ENCODE measurements at places on chromosomes 12 and 14.

DNA sequence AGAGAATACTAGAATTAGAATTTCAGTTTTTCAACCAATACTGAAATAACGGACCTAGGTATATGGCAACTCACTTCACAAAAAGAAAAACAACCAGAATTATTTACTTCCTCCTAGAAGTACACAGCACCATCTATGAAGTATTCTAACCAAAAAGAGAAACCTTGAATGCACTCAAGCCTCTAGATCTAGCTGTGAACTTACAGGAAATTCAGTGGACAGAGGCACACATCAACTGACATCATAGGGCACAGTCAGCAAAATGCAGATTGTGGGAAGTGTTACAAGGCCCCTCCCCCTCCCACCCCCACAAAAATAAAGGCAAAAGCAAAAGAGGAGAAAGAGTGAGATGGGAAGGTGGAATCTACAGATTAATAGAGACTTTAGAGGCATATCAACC is 102.4 kb downstream of the TMTC1 start:
- DNase-seq: no peak

DNA sequence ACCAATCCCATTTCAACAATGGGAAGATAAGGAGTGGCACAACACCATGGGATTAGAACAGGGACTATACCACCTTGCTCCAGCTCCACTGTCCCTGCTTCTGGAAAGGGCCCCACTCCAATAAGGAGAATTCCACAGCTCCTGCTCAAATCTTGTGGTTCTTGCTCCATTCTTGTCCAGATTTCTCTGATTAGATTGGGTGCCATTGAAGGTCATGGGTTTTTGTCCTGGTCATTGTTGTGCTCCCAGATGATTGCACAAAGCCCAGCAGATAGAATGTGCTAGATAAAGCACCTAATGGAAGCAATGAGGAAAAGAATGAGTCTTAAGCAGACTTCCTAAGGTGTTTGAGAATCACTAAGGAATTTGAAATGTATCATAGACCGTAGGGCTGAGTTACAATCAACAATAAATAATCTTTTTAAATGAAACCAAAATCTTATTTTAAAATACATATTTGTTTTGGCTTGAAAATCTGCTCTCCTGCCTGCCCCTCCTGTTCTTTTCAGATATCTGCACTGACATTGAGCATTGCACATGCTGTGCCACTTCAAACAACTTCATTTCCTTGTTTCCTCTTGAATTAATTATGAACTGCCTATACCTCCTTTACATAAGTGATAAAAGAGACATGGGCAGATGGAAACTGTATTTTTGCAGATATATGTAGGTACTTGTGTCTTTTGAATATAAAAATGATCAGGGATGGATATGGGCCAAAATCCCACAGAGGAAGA is 115.9 kb downstream of the FGD4 start:
- DNase-seq: no peak

DNA sequence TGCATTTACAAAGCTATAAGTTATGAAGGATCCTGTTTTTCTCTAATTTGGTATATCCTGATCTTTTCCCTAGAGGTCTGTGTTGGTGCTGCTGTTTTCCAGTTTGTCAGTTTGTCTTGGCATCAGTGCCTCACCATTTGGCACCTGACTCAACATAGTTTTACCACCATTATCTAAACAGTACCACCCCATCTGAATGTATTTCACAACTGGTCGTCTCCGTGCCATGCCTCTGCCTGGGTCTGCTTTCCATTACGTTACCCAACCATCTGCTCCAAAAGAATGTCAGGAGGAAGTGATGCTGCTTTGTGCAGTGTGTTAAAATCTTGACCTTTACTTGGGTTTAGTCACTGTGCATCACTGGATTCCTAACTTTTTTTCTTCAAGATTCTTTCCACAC is 129.3 kb upstream of the RASSF8 start:
- DNase-seq: no peak

GRCh38 chr12:12546314-12546772 is 16.3 kb downstream of the DUSP16 start:
- DNase-seq: no peak

GRCh38 chr14:92516966-92517506 is 3.5 kb downstream of the RIN3 start:
- DNase-seq: no peak

- peak; percentile 81 for DNase-seq
Observed at GRCh38 chr14:24605435-24606190, 3.9 kb downstream of the GZMH start.

GRCh38 chr14:61025251-61026223 is 44.5 kb downstream of the SLC38A6 start:
- peak; percentile 66 for DNase-seq

- DNase-seq: no peak
Observed at GRCh38 chr12:105854071-105854470, 284.7 kb downstream of the NUAK1 start.

DNA sequence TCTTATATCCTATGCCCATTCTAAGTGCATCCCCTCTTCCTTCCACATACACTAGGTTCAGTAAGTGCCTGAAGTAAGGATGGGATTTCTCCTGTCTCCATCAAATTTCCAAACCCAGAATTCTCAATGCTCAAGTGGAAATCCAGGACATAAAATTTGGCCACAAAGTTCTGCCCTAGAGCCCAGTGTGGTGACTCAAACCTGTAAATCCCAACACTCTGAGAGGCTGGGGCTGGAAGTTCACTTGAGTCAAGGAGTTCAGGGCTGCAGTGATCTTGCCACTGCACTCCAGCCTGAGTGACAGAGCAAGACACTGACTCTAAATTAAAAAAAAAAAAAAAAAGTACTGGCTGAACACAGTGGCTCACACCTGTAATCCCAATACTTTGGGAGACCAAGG is 4.5 kb upstream of the ARF3 start:
- no peak for DNase-seq

DNA sequence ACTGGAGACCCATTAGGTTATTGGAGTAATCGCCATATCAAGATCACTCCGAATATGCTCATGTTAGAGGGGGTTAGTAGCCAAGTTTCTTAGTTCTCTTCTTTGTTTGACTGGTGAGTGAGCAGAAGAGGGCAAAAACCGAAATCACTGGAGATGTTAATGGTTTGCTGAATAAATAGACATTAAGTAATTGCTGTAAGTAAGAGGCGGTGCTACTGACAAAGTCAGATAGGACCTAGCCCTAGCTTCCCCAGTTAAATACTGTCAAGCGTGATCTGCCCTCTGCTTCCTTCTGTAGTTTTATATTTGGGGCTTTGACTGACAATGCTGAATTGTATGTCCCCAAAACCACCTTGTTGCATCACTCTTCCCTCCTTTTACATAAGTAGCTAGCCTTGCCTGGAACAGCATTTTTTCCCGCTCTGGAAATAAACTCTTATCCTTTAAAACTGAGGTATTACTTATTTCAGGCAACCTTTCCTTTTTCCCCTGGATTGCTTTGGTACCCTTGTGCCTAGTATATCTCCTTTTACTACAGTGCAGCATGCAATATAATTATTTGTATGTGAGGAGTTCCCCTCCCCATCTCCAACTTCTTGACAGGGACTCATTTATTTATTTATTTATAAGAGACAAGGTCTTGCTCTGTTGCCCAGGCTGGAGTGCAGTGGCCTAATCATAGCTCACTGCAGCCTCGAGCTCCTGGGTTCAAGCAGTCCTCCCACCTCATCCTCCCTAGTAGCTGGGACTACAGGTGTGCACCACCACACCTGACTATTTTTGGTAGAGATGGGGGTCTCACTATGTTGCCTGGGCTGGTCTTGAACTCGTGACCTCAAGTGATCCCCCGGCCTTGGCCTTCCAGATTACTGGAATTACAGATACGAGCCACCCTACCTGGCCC is 1.4 kb downstream of the SNRPF start:
- DNase-seq: no peak

DNA sequence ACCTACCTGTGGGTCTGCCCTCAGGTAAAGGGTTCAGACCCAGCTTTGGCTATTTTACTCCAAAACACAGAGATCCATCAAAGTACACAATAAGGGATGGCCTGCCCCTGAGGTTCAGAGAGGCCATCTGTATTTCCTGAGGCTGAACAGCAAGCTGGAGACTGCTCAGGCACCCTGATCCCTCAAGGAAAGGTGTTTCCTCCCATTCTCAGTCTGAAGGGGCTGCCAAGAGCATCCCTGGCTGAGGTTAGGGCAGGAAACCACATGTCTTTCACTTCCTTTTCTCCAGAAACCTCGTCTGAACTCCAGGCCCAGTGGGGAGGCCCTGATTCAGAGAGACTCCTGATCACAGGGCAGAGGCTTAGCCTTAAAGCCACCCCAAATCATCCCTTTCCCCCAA is 1.5 kb downstream of the RILPL1 start:
- no peak for DNase-seq

- no peak for DNase-seq
Observed at GRCh38 chr12:46282829-46283228, 14.0 kb upstream of the SLC38A1 start.

DNA sequence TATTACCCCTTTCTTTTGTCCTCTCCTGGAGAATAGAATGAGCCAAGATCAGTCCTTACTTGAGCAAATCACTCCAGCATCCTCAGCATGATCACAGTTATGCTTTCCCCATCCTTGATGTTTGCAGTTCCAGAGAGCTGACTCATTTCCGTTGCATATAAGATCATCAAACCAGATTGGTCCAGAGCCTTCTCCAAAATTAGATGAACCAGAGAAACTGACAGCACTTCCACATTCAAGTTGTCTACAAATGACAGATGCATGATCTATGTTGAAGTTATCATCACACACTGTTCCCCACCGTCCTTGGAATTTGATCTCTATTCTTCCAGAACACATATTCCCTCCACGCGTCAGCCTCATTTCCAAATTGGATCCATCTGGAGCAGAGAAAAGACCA is 4.8 kb downstream of the CD163 start:
- no peak for DNase-seq

DNA sequence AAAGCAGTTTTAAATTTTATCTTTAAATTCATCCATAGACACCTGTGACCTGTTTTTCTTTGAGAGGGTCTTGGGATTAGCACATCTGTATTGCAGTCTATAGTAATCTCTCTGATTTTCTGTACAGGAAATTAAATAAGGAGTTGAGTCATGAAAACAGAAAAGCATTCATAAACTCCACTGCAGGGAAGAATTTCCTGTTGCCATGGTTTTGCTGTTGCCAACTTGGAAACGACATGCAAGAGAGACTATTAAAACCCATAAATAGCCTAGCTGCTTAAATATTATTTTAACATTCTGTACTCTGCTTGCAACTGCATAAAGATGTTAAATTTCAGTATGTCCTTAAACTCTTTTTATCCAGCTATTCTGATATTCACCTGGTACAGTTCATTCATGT is 281.0 kb upstream of the RGS6 start:
- no peak for DNase-seq

- DNase-seq: no peak
Observed at GRCh38 chr14:100586403-100587085, 673 bp downstream of the BEGAIN start.

GRCh38 chr12:118337194-118337838 is 35.4 kb downstream of the TAOK3 start:
- DNase-seq: no peak

DNA sequence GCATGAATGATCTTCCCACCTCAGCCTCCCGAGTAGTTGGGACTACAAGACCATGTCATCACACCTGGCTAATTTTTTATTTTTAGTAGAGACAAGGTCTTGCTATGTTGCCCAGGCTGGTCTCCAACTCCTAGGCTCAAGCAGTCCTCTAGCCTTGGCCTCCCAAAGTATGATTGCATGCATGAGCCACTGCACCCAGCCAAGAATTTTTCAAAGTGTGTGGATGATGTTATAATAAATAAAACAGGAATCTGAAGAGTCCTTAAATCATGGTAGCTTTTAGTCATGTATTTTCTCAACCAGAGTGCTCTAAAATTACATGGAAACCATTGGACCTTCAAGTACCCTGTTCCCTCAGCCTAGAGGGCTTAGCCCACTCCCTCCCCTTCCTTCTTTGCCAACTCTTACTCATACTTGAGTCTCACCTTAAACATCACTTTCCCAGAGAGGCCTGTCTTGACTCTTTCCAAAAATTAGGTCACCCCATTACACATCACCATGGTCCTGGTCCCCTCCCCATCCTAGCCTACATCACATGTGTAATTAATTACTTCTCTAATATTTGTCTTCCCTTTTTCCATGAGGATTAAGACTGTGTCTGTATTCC is 52.2 kb upstream of the BICDL1 start:
- DNase-seq: no peak

- no peak for DNase-seq
Observed at GRCh38 chr14:56805201-56805991, 4.9 kb downstream of the OTX2 start.

- no peak for DNase-seq
Observed at GRCh38 chr14:82394916-82395315, 861.3 kb upstream of the SEL1L start.

DNA sequence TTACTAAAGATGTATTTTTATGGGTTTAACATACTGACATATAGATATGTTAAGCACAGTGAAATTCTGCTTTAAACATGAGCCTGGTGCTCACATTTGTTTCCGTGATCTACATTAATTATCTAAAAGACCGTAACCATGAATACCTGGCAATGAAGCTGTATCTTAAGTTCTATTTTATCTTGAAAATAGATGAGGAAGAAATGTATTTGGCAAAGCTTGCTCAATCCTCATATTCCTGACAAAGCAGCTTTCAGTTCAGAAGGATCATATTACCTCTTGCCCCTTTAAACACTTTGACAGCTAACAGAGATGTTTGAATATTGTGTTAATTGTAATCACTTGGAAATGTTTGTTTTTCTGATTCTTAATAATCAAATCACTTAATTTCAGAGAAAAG is 9.8 kb downstream of the EPYC start:
- DNase-seq: no peak

GRCh38 chr12:61810486-61810885 is 449.7 kb upstream of the USP15 start:
- no peak for DNase-seq

DNA sequence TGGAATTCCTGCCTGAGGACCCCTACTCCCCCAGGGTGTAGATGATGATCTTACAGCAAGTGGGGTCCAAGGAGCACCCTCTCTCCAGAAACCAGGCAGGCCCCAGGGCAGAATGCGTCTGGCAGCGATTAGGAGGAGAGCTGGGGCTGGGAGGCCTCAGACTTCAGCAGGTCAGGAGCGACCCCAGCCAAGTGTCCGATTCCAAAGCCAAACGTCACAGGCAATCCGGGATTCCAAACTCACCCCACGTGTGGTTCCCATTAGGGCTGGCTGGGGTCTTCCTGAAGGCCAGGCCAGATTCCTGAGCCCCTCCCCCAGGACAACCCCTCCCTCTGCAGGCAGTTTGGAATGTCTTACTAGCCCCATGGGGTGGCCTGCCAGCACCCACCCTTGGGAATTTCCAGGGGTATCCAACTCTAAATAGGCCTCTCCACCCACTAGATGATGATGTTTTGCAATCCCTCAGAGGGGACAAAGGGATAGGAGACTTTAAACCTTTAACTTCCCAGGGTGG is 17.3 kb upstream of the FIGNL2 start:
- DNase-seq: no peak

GRCh38 chr12:15453613-15454012 is 131.3 kb downstream of the PTPRO start:
- no peak for DNase-seq
